Stimulated activated CD8-positive, alpha-beta memory T cell treated with anti-CD3 and anti-CD28 coated beads, Interleukin-4, amount 100 ng/mL, for 1 hour (primary cell): ENCODE measurements at places on chromosomes 7 and 10.
A peak's percentile ranks its signal among the peaks of the same experiment; 100 is the strongest.

- no peak for DNase-seq
Observed at GRCh38 chr7:140439359-140439758, 35.5 kb downstream of the RAB19 start.

DNA sequence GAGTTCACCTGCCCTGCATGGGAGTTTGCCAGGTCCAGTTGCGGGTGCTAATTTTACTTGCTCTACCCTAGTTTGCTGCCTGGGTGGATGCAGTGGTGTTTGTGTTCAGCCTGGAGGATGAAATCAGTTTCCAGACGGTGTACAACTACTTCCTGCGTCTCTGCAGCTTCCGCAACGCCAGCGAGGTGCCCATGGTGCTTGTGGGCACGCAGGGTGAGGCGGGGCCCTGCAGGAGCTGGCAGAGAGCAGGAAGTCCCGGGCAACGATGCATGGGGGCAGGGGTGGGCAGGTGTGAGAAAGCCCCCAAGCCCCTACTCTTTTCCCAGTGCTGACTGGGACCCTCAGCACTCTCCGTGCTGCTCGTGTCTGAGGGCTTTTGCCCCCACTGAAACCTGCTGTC, 31.3 kb downstream of the AGAP3 start:
- peak; percentile 11 for DNase-seq

DNA sequence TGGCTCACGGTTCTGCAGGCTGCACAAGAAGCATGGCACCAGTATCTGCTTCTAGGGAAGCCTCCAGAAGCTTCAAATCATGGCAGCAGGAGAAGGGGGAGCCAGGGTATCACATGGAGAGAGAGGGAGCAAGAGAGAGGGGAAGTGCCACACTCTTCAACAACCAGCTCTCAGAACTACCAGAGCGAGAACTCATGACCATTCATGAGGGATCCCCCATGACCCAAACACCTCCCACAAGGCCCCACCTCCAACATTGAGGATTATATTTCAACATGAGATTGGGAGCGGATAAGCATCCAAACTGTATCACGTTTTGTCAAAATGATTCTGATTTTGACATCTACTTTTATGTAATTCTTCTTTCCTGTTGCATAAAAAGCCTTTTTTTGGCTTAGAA, 38.5 kb downstream of the CREM start:
- DNase-seq, result no peak

GRCh38 chr10:61830846-61831273, 70.6 kb upstream of the ARID5B start:
- DNase-seq, result no peak

DNA sequence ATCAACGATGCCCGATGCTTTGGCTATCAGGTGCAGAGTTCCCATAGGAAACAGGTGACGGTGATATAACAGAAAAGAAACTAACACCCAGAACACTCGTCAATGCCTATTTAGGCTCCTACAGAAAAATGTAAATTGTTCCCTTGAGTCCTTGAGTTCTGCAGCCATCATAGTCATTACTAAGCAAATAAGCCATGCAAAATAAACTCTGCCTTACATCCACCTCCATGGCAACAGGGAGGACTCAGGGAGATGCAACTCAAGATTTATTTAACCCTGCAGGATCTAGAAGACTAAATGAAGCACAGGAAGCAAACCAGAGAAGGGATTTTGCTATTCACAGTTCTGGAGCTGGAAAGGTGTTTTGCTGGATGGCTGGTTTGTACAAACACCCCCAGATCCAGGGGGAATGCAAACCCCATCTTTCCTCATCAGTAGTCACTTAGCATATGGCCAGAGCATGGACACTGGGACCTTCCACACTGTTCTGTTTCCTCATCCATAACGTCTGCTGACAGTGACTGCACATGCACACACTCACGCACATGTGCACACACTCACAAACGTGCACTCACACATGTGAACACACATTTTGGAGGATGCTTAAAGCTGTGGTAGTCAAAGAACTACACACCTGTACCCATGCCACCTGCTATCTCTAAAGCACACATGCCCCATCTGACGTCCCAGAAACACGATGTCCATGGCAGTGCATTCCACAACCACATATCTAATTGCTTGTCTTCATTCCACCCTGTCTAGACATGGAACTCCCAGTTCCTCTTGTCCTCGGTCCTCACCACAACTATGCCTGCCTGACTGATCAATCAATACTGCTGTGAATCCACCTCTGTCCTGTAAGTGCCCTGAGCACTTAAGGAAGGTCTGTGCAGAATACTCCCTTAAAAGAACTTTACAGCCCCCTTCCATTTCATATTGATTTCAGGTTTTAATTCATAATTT, 178.2 kb downstream of the COBL start:
- DNase-seq, result no peak

DNA sequence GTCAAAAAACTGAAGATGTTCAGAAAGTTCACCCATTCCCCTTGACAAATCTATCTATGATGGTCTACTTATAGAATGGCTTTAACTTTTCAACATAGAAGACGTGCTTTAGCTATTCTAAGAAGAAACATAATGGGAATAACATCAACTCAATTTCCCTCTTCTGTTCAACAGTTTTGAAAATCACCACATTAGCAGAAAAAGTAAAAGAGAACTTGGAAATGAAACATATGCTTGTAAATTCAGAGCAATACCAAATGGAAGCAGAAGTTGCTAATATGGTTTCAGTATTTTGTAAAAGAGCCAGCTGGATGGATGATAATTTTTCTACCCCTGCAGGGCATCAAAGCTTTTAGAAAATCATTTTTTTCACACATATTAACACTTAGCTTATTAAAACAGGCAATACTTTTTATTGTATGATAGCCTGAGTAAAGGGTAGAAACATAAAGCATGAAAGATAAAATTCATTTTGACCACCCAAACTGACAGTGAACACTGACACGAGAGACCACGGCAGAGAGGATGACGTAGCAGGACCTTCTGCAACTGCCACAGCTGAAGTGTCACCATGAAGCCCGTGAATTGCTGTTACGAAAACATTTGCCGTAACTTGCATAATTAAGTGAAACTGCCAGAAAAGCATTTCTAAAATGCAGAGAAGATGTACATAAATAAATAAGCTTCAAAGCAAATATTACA, 39.2 kb upstream of the FEZF1 start:
- DNase-seq, result no peak

GRCh38 chr10:107284187-107284586, 119.7 kb upstream of the SORCS1 start:
- no peak for DNase-seq

DNA sequence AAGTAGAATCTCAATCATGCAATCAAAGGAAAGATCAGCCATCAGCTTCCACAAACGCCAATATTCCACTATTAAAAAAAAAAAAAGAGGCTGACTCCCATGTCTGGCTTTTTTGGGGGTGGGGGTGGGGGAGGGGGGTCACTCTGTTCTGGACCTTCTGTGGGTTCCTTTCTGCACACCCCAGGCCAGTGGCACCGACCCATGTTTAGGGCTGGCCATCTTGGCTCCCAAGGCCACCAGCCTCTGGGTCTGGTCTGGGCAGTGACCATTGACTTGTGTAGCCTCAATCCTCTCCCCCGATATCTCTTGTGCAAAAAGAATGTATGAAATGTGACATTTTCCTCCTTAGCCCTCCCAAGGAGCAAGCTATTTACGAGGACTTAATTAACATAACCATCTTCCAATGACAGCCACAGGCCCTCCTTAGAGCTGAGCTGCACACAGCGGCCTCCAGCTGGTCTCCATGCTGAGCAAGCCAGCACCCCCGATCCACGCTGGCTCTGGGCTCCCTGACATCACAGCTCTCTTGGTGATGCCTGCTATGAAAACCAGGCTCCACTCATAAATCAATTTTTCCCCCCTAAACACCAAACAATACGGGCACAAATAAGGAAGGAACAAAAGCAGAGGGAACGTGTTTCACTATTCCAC, 100.1 kb downstream of the ZRANB1 start:
- no peak for DNase-seq

DNA sequence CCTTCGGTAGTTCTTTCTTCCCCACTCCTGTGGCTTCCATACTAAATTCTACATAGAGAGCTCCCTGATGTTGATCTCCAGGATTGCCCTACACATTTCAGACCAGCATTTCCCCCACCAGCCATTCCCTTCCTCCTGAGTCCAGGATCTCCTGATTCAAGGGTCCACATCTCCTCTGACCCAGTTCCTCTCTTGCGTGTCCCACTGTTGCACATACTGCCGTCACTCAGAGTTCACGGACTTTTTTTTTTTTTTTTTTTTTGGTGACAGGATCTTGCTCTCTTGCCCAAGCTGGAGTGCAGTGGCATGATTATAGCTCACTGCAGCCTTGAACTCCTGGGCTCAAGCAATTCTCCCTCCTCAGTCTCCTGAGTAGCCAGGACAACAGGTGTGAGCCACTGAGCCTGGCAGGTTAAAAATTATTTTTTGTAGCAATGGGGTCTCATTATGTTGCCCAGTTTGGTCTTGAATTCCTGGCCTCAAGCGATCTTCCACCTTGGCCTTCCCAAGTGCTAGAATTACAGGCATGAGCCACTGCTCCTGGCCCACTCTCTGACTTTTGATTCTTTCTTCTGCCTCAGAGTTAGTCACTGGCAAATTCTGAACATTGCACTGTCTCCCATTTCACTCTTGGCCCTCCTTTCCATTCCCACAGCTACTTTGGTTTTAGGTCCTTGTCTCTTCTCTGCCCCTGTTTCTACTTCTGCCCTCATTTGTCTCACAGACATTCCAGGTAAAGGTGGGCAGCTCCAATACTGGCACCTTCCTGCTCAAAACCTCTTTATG, 29.6 kb upstream of the ZRANB1 start:
- DNase-seq, result no peak

- DNase-seq, result no peak
Observed at GRCh38 chr7:14598978-14599377, 303.6 kb downstream of the DGKB start.

DNA sequence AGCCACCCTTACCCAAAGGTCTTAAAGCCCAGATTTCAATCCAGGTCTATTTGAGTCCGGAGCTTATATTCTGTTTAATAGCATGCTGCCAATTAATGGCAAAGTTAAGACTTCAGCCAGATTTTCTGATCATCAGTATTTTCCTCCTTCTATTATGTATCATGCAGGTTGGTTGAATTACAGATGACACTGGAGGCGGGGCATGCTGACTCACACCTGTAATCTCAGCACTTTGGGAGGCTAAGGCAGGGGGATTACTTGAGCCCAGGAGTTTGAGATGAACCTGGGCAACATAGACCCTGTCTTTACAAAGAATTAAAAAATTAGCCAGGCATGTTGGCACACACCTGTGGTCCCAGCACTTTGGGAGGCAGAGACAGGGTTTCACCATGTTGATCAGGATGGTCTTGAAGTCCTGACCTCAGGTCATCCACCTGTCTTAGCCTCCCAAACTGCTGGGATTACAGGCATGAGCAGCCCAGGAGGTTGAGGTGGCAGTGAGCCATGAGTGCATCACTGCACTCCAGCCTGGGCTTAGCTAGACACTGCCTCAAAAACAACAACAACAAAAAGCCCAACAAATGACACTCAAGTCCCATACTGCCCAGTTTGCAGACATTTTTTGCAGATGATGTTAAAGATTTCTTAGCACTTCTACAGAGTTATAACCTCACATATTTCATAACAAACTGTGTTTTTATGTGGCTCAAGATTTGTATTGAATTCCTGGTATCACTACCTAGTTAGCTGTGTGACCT, 62.5 kb downstream of the MCU start:
- no peak for DNase-seq

DNA sequence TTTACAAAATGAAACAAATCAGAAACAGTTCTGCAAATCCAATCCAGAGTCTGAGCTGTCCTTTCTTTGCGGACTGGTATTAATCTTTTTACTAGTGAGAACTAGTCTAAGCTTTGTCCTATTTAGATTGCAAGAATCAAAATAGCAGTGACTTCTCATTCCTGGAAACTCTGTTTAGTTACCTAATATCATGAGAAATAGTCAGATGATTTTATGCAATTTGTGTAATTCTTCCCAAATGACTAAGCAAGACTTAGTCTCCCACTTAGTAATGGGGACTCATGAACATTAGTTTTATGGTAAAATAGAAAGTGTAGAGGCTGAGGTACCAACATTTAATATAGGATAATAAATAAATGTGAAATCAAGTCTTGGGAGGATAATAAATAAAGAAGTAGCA, 341.3 kb downstream of the DNAJB9 start:
- DNase-seq, result no peak

- DNase-seq, result no peak
Observed at GRCh38 chr10:1268831-1269230, 212.6 kb downstream of the WDR37 start.

GRCh38 chr7:143049362-143049761, 2.8 kb upstream of the OR6V1 start:
- no peak for DNase-seq

- no peak for DNase-seq
Observed at GRCh38 chr10:131700032-131700431, 200.8 kb upstream of the PPP2R2D start.

- DNase-seq, result no peak
Observed at GRCh38 chr10:15363031-15363430, 8.1 kb downstream of the FAM171A1 start.

- DNase-seq, result no peak
Observed at GRCh38 chr10:82397854-82398253, 522.9 kb downstream of the NRG3 start.

DNA sequence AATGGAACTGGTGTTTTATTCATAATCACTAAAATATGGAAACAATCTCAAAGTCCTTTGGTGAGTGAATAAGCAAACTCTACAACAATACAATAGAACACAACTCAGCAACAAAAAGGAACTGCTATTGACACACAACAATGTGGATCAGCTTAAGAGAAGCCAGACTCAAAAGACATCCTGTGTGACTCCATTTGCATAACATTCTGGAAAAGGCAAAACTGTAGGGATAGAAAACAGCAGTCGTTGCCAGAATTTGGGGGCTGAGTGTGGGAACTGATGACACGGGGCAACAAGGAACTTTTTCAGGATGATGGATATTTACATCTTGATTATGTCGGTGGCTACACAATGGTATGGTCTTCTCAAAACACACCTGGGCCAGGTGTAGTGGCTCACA, 32.4 kb upstream of the SVIL start:
- no peak for DNase-seq

- no peak for DNase-seq
Observed at GRCh38 chr7:123761729-123762128, 12.9 kb upstream of the WASL start.

GRCh38 chr10:27252267-27253000, 11.8 kb upstream of the ACBD5 start:
- DNase-seq, result no peak

- DNase-seq, result no peak
Observed at GRCh38 chr10:121284936-121285335, 313.3 kb downstream of the FGFR2 start.

GRCh38 chr7:104973909-104974415, 40.0 kb upstream of the KMT2E start:
- DNase-seq, result no peak

- no peak for DNase-seq
Observed at GRCh38 chr10:116490028-116490662, 55.6 kb upstream of the PNLIP start.

- no peak for DNase-seq
Observed at GRCh38 chr7:56110611-56111010, 4.3 kb upstream of the CHCHD2 start.

- DNase-seq, result no peak
Observed at GRCh38 chr7:27946351-27946750, 206.4 kb downstream of the TAX1BP1 start.
